Pons (tissue), 1 donor: ENCODE measurements at places on chromosomes 12 and 14.

- DNase-seq: no peak
These were observed 58.0 kb upstream of the RTRAF start for GRCh38 chr14:51931308-51931707.

DNA sequence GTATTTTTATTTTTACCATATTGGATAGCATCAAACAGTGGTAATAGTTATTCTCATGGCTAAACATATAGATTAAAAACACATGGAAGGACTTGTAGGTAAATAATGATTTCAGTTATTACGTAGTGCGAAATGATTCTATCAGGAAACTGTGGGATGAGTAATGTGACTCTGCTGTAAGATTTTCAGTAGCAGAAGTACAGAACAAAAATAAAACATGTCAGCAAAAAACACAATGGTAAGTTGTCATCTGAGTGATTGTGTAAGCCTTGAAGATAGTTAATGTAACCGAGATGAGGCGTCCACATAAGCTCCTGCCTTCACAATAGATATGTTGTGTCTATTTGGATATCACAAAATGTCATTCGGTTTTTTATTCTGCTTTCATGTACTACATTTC is 99.8 kb downstream of the BORCS5 start:
- peak; percentile 56 for DNase-seq

DNA sequence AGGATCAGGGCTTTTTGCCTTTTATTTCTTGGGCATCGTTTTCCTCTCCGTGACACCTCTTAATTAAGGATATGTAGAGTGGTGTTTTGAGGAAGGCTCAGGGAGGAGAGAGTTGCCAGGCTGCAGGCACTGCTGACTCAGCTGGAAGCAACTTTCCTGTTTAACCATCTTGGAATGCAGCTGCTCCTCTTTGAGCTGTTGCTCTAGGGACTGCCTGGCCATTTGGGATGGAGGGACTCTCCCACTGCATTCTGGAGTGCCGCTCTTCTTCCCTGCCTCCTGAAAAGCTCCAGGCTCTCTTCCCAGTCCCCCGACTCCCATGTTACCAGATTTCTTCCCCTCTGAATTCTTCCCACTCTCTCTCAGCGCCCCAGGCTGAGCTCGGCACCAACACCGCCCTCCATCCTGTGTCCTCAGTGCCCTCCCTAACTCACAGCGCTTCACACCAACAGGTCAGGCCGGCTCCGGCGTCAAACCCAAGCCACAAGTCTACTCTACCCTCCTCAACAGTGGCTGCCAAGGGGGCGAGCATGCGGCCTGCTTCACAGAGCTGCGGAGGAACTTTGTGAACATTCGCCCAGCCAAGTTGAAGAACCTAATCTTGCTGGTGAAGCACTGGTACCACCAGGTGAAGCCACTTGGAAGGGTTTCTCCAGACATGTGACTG is 5.9 kb downstream of the OAS3 start:
- DNase-seq: no peak

- peak; percentile 93 for DNase-seq
These were observed 22.4 kb downstream of the ATF7 start for GRCh38 chr12:53603804-53604203.

- no peak for DNase-seq
These were observed 7.7 kb downstream of the SOX5 start for GRCh38 chr12:23941780-23942179.

GRCh38 chr12:80708975-80709328 is 1.5 kb downstream of the MYF6 start:
- DNase-seq: no peak

- no peak for DNase-seq
These were observed 244.2 kb downstream of the DPF3 start for GRCh38 chr14:72649603-72650227.

DNA sequence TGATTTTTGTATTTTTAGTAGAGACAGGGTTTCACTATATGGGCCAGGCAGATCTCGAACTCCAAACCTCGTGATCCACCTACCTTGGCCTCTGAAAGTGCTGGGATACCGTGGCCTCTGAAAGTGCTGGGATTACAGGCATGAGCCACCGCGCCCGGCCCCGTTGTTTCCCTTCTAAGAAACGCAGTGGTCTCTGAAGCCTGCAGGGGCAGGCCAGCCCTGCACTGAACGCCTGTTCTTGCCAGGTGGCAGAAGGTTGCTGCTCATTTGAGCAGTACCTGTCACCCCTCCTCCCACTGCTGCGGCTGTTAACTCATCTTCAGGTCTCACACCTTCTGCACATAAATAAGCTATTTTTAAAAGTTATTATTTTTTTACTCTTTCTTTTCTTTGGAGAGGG is 24.3 kb downstream of the GPRC5A start:
- no peak for DNase-seq

GRCh38 chr12:97167598-97167997 is 260.5 kb downstream of the NEDD1 start:
- DNase-seq: no peak
